ENCODE measurements at places on chromosomes 5 and 9.

GRCh38 chr5:52786949-52787599 lies 642 bp upstream of the ITGA1 start:
- DNase-seq = peak; percentile 22

DNA sequence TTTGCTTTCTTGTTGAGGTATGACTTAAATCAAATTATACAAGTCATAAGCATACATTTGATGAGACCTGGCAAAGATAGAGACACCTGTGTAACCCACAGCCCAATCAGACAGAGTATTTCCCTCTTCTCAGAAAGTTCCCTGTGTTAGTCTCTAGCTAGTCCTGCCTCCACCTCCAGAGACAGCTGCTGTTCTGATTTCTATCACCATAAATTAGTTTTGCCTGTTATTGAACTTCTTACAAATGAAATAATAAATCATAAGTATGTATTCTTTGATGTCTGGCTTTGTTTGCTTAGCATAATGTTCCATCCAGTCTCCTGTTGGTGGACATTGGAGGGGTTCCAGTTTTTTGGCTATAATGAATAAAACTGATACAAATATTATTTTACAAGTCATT lies 194.5 kb downstream of the ICE1 start:
- no peak for DNase-seq

DNA sequence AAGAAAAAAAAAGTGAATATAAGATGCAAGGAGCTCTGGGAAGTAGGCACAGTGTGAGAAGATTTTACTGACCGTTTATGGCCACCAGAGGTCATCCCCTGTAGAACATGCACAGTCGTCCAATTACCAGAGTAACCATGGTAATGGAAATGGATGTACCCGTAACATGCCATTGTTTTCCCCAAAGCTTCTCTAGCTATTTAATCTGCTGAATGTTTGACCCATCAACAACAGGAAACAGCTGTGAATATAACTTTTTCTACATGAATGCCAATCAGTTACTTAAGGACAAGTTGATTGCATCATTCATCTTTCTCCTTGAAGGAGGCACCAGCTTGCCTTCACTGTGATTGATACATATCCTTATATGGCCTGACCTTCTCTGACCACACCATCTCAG lies 1967.0 kb upstream of the CDH9 start:
- no peak for DNase-seq

DNA sequence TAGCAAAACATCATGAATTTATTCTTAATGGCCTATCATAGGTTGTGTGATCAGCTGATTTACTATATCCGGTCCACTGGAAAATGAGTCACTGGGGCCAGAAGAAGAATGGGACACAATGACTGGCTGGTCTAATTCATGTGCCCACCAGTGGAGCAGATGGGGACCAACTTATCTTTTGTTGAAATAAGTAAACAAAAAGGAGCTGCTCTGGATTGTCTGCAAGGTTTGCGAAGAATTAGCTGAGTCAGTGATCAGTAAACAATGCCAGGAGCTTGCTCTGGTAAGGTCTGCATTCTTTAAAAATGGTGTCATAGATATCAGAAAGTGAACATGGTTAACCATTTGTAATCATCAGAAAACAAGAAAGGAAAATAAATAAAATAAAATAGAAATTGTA lies 128.0 kb downstream of the RASEF start:
- DNase-seq = no peak

GRCh38 chr9:107784235-107784958 lies 294.8 kb upstream of the KLF4 start:
- peak; percentile 30 for DNase-seq

- no peak for DNase-seq
Measured at GRCh38 chr5:112616812-112617547, 120.7 kb upstream of the APC start.

GRCh38 chr9:114494776-114495569 lies 10.3 kb downstream of the WHRN start:
- no peak for DNase-seq

DNA sequence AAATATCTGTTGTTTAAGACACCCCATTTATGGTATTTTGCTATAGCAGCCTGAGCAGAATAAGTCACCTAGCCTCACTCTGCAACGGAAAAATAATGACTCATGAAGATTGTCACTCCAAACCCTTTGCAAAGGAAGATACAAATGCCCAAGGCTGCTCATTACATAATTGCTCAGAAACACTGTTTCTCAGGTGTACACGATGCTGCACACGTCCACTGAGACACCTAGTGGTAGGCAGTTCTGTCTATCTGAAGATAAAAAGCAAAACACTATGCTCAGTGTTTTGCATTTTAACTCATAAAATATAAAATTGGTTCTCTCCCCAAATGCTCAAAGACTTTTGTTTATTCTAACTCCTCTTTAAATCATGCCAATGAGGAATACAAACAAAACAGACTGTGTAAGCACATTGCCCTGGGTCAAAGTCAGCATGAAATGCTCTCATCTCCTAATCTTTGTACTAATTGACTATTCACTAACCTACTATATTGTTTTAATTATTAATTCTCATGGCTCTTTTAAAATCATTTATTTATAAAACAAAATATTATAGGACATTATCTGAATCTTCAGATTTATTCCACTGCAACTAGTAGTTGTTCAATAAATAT lies 7.7 kb upstream of the TSLP start:
- no peak for DNase-seq

- DNase-seq = no peak
Measured at GRCh38 chr5:20088361-20088760, 100.4 kb upstream of the CDH18 start.

- peak; percentile 69 for DNase-seq
Measured at GRCh38 chr5:81525690-81526089, 131.8 kb upstream of the ACOT12 start.

DNA sequence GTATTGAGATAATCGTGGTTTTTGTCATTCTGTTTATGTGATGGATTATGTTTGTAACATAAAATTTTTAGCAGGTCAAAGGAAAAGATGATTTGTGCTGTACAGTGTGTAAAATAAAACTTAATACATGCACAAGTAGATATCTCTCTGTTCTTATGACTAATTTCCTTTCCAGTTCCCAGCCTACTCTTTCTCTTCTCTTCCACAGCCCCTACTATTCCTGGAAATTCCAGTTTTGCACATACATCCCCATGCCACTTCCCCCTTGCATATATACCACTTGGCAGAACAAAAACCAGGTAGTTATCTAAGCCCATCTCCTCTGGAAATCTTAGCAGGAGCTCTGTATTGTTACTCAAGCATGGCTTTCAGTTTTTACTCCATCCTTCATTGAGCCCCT lies 20.2 kb downstream of the TEK start:
- no peak for DNase-seq

Data from MV-4-11 (cell line).